ENCODE measurements at places on chromosomes 11 and 22.

DNA sequence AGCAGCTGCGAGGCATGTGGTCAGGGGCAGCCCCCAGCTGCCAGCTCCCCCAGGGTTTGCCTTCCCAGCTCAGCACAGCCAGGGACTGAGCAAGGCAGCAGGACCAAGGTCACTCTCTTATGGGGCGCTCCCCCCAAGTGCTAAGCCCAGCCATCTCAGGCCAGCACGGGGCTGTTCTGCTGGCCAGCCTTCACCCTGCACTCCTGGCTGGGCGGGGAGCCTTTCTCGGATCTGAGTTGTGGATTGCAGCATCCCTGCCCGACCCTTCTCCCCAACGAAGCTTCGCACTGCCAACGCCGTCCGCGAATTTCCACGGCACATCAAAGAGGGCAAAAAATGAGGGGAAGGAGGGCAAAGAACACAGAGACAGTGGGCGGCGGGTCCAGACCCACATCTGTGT, 42.5 kb upstream of the GAL start:
- DNase-seq: no peak

DNA sequence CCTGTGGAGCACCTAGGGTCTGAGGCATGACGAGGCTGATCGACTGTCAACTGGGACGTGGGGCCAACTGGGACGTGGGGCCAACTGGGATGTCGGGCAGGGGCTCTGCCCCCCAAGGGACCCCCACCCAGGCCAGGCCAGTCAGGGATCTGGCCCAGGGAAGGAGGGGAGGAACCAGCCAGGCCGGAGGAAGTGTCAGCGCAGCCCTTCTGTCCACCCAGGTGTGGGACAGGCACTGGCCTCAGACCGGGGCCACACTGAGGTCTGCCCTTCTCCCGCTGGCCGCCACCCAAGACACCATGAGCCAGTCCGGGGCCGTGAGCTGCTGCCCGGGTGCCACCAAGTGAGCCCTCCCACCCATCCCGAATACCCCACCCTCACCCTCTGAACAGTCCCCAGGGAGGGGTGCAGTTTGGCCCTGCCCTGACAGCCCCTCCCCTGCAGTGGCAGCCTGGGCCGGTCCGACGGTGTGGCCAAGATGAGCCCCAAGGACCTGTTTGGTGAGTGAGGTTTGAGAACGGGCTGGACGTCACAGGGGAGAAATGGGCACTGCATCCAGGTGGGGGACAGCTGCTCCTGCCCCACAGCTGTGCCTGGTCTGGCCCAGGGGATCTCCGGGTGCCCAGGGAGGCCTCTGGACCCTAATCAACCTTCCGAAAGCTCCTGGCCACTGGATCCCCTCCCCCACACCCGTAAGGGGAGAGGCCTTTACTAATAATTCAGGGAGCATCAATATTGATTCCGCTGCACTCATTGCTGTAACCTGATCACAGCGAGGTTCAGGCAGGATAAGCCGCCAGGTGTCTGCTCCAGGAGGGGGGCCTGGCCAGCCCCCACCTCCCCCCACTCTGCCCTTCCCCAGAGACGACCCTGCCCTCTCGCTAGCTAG, 3.3 kb downstream of the EPS8L2 start:
- no peak for DNase-seq

- DNase-seq: no peak
These were observed 41.2 kb downstream of the HEPHL1 start for GRCh38 chr11:94062360-94062759.

- no peak for DNase-seq
These were observed 432 bp downstream of the TNKS1BP1 start for GRCh38 chr11:57324154-57324885.

DNA sequence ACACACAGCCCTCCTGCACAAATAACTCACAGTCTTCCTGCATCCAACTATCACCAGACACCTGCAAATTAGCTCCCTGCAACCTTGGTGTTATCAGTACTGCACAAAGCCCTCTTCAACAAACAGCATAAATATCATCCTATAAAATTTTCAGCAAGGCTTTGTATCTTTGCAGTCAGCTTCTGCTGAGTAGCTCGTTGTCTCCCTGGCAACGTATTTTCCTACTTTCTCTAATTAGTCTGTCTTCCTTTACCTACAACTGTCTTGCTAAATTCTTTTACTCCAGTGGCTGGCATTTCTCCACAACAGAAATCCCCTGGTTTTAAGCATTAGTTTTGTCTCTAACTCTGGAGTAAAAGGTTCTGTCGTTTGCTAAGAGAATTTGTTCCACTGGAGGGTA, 3.9 kb downstream of the OR8D4 start:
- DNase-seq: no peak

- DNase-seq: no peak
These were observed 61.5 kb downstream of the STIM1 start for GRCh38 chr11:3916962-3917361.

GRCh38 chr22:48938741-48939140, 888.9 kb downstream of the BRD1 start:
- DNase-seq: no peak

DNA sequence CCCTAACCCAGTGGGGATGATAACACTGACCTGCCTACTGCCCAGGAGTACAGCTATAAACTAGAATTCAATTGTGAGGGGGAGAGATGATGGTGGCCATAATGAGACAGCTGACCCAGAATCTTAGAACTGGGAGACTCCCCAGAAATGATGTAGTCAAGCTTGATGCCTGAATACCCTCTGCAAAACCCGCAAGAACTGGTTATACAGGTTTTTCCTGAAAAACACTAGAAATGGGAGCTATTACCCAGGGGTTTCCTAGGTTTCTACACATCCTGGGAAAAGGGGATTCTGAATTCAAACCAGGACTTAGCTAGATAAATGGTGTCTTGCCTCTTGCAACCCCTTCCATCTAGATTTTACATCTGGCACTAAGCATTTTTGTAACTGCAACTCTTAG, 113.8 kb upstream of the NARS2 start:
- DNase-seq: no peak

DNA sequence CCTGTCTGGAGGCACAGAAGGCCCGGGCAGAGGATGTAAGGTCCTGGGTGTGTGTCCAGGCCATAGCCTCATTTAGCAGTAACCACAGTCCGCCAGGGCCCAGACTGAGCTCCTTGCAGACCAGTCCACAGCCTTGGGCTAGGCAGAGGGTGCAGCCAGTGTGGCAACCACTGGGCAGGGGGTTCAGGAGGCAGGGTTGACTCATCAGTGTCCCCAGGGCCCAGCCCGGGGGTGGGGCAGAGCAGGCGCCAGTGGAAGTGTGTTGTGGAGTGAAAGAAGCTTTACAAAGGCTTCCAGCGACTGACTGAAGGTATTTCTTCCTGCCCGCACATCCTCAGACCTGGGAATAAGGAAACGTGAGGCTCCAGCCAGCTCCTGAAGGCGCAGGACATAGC, 27.7 kb upstream of the WNT11 start:
- no peak for DNase-seq

- no peak for DNase-seq
These were observed 331.0 kb downstream of the LARGE1 start for GRCh38 chr22:33589297-33589696.

GRCh38 chr11:85779956-85780640, 30.8 kb downstream of the SYTL2 start:
- DNase-seq: no peak

- no peak for DNase-seq
These were observed 40.5 kb downstream of the OPCML start for GRCh38 chr11:133491680-133492383.

DNA sequence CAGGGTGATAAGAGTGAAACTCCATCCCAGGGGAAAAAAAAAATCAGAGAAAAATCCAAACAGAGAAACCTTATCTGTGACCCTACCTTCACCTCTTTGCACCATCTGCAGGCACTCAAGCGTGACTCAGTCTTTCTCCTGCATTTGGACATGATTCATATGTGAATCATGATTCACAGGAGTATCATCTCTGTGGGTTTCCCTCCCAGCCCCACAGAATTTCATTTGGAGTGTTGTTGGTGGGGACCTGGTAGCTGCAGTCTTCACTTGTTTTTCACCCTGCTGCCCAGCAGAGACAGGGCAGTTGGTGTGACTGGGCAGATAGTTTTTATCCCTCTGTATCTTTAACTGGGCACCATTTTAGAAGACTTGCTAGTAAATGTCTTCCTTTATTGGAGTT, 75.7 kb downstream of the DEPDC5 start:
- DNase-seq: no peak

DNA sequence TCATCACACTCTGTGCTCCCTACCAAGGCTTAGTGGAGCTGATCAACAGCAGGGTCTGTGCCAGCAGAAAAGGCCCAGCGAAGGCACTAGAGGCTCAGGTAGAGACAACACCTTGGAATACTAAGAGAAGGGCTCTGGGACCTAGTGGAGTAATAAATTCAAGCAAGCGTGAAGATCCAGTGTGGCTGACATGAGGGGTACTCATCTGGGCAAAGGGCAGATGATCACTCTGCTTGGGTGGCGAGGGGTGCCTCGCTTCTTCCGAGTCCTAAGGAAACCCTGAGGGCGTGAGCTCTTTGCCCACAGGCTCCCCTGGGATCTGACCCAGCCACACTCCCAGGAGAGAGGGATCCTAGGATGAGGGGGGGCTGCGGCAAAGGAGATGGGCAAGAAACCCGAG, 3.5 kb upstream of the TPBGL start:
- DNase-seq: no peak

GRCh38 chr22:43867839-43868635, 5.7 kb upstream of the SULT4A1 start:
- DNase-seq: no peak

DNA sequence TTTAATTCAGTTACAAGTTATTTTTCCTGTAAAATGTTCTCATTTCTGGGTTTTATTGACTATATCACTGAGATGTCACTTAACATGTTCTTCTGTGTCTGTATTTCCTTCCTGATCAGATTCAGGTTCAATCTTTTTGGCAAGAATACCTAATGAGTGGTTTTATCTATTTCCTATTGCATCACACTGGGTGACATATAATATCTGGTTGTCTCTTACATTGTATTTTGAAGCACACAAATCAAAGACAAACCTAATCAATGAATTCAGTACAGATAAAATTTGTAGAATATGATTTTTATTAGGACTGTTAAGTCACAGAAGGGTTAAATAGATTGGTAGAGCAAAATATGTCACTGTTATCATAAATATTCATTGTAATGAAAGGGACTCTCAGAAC, 60.4 kb downstream of the BCL2L13 start:
- no peak for DNase-seq

GRCh38 chr11:117545706-117546105, 218.1 kb downstream of the CEP164 start:
- no peak for DNase-seq

- DNase-seq: no peak
These were observed 27.2 kb downstream of the CERK start for GRCh38 chr22:46710806-46711205.

DNA sequence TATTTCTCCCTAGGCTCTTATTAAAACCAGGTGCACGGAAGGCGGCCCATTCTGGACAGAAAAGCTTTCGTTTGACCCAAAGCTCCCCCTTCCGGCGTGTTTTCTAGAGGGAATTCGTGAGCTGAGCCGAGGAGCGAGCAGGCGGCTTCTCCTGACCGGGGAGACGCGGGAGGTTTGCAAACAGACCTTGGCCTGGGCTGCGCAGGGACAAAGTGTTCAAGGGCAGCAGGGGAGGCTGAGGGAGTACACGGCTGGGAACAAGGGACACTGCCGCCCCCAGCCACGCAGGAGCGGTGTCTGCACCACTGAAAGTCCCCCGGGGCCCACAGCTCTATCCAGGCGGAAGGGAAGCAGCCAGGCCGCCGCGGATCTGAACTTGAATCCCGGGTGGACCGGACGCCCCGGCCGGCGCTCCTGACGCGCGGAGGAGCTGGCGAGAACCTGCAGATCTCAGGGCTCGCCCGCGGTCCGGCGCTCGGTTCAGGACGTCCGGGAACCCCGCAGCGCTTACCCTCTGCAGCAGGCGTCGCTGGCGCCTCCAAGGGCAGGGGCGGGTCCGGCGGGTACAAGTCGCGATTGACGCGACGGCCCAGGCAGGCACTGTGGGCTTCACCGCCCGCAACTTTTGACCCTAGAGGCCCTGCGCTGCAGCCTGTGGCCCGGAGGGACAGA, 101.9 kb downstream of the WT1 start:
- peak; percentile 10 for DNase-seq

DNA sequence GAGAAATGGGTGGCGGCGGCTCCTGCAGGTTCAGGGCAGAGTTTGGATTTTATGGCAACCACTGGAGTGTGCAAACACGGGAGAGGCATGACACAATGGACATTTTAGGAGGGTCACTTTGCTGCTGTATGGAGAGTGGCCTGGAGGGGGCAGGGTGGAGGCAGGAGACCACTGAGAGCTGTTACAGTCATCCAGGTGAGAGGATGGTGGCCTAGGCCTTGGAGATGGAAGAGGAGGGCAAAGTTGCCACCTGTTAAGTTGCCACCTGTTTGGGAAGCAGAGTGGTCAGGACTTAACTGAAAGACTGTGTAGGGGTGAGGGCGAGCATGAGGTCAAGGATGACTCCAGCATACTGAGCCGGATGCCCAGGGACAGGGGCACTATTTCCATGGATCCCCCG, 2.3 kb upstream of the RAD9A start:
- no peak for DNase-seq

DNA sequence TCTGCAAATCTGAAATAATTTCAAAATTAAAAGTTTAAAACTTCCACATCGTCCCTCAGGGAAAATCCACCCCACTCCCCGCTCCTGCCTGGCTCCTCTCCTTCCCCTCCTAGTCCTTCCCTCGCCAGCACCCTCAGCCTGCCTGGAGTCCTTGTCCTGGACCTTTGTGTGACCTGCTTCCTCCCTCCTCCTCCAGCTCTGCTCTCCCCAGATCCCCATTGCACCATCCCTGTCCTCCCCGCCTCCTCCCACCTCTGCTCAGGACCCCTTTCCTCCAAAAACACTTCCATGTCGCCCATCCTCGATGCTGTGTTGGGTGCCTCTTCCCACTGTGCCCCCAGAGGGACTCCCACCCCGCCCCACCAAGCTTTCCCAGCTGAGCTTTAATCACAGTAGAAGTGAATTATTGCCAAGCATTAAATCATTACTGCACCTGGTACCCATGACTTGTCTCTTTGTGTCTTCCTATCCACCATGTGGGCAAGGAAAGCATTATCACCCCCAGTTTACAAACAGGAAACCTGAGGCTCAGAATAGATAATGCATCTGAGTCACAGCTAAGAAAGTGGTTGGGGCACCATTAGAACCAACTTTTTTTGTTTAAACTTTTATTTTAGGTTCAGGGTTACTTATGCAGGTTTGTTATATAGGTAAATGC, 2.4 kb upstream of the ZP1 start:
- DNase-seq: no peak

GRCh38 chr11:20249378-20249777, 89.1 kb upstream of the DBX1 start:
- DNase-seq: no peak

GRCh38 chr22:43438666-43439347, 27.0 kb downstream of the MPPED1 start:
- DNase-seq: no peak

GRCh38 chr11:66150140-66150539, 80.1 kb downstream of the PACS1 start:
- no peak for DNase-seq

DNA sequence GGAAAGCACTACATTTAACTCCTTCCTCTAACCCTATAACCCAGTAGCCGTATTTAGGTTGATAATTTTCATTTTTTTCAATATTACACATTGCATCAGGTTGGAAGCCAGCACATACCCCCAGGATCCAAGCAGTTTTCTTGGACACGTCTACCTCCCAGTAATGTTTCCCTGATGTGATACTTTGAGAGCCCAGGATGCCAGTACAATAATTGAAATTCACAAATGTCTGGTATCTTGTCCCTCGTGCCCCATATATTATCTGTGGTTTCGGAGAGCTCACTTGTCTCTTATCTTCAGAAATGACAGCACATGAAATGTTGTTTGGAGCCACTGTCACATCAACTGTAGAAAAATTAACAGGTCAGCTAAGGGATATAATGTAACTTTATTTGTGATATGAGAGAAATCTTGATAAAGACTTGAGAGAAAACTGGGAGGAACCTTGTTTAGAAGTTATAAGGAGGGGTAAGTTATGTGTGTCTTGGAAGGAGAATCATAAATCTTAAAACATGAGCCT, 19.8 kb downstream of the TRIM5 start:
- DNase-seq: no peak
